ENCODE measurements at places on chromosomes 5 and 9.

DNA sequence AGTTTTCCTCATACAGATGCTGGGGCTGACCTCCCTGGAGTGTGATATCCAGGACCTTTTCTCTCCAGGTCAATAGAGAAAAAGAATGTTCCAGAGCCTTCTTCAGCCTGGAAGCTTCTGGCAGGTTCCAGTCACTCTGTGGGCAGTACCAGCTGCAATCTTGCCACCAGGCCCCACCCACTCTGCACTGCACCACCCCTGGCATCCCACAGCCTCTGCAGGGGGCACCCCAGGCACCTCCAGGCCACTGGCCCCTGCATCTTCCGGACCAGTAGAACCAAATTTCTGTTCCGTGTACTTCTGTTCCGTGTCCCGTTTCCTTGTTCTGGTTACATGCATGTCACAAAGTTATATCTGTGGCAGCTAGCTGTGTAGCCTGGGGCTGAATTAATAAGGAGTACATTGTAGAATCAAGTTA, 83.3 kb upstream of the ZBTB43 start:
- DNase-seq: no peak

- DNase-seq: no peak
Observed at GRCh38 chr5:41369799-41370198, 140.6 kb downstream of the PLCXD3 start.

- no peak for DNase-seq
Observed at GRCh38 chr9:122221183-122221811, 7.5 kb downstream of the LHX6 start.

GRCh38 chr9:92350740-92351133, 25.0 kb downstream of the CENPP start:
- DNase-seq: no peak

- no peak for DNase-seq
Observed at GRCh38 chr9:125513668-125514413, 193.2 kb downstream of the MAPKAP1 start.
